Stimulated activated CD8-positive, alpha-beta memory T cell treated with anti-CD3 and anti-CD28 coated beads, Interleukin-2, amount 100 ng/mL, for 48 hours (primary cell): ENCODE measurements at places on chromosomes 4 and X.

DNA sequence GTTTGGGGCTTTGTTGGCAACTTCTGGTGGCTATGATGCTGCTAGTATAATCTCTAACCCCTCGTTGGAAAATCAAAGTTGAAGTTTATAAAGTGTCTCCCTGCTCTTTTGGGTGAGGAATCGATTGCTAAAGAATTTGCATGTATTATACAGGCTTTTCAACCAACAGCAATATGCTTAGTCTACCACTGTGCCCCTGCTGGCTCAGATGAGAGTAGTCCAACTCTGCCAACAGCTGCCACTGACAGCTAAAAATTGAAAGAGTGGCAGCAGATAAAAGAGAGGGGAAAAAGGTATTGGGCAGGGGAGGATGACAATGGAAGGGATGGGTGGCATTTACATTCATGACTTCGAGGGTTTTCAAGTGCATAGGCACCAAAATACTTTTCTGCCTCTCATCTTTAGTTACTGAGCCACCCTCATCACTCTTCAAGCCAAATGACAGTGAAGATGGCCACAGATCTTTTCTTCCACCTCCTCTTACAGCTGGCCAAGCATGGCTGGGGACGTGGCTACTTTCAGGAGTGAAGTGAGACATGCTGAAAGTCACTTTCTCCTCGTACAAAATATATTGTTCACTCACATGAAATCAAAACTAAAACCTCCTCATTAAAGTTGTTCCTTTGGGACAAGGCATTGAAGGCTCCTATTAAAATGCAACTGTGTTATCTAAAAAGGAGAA is 2.7 kb upstream of the GRIA3 start:
- DNase-seq: no peak

DNA sequence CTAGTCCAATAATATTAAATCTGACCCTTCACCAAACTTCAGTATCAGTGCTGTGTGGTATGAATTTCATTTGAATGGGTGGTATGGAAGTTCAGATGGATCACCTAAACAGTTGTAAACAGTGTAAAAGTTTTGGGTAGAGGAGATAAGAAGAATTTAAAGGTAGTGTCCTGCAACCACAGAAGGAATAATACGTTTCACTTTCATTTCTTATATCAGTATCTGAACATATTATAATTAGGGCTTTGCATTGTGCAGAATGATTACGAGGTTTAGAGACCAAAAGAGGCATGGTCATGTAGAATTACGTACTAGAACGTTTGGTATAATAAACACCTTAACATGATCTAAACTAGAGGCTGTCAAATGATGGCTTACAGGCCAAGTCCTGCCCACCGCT is 116.1 kb downstream of the PDLIM5 start:
- DNase-seq: no peak

GRCh38 chr4:173547889-173548288 is 17.9 kb upstream of the HAND2 start:
- no peak for DNase-seq

DNA sequence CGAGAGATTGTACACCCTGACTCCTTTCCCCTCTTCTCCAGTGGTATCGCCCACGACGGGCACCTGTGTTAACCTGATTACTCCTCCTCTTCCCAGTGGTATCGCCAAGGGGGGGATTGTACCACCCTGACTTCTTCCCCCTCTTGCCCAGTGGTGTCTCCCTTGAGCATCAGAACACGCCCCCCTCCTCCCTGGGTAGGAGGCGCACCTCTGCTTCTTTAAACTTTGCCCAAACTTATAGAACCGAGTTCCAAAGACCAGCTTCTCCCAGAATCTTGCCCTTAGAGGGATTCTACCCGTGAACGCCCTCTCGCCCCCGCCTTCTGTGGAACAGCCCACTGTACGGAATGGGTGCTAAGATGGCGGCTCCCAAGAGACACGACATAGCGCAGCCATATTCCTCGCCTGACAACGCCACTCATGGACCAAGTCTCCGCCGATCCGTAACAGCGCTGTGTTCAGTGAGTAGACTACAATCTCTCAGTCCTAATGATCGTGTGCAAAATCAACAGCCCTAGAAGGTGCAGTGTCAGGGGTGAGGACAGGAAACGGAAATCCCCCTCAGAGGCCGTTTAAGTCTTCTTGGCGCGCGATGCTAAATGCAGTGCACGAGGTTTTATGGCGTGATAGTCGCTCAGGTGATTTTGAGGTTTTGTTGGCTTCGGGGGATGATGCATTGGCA is 4.2 kb upstream of the ZNF157 start:
- peak; percentile 47 for DNase-seq

- no peak for DNase-seq
Measured at GRCh38 chr4:115515366-115515765, 401.9 kb upstream of the NDST4 start.

- DNase-seq: no peak
Measured at GRCh38 chrX:107008034-107008433, 8.0 kb upstream of the MORC4 start.

DNA sequence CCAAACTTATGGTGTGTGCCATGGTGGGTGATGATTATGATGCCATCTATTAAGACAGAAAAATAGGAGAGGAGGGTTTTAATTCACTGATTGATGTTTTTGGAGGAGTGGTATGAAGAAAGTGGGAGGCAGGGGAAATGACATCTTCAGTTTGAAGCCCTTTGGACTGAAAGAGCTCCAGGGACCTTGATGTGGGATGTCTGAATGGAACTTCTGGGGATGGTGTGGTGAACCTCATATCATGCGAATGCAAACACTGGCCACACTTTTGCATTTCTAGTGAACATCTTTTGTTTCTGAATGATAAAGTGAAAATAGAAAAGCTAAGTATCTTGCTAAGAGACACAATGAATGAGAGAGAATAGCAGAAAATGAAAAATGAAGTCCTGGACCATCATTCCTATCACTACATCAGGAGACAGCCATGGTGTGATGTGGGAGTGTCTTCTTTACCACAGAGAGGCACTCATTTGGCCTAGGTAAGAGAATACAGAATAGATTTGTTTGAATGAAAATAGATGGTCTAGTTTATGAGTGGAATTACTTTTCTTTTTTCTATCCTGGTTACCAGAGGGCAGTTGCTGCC is 123.5 kb downstream of the ZNF827 start:
- DNase-seq: no peak

DNA sequence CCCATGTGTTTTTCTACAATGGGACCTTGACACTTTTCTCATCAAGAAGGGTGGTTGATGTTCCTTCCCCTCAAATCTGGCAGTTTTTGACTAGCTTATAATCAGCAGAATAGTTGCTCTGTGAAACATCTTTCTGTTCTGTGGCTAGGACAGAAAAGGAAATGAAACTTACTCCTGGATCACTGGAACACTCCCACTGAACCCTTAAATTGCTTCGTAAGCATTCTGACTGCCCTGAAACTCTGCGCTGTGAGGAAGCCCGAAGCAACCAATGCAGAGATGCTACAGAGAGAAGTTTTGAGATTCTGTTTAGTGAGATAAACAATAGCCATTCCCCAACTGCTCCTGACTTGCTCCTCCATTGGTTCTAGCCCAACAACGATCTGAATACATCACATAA is 602.2 kb downstream of the CENPC start:
- DNase-seq: no peak

GRCh38 chr4:76752861-76753501 is 145.0 kb downstream of the SOWAHB start:
- no peak for DNase-seq

- no peak for DNase-seq
Measured at GRCh38 chr4:145352438-145353145, 129.1 kb upstream of the SMAD1 start.

DNA sequence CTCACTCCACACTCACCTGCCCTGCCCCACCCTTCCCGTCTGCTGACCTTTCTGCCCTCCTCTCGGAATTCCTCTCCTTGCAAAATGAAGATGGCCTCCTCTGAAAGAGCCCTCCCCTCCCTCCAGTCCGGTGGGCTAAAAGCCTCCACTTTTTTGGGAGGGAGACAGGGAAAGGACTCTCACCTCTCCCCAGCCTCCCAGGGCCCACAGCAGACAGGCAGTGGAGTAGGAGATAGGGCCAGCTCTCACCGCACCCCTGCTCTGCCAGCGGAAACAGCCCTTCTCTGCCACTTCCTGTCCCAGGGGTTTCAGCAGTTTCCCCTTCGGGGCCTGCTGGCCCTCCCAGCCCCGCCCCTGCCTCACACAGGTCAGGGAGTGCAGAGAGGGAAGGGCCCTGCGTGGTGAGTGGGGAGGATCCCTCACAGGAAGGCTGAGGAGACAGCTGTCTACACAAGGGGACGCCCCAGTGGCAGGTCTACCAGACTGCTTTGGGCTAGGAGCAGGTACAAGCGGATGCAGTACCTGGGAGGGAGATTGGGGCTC is 18.2 kb downstream of the ELF4 start:
- DNase-seq: peak; percentile 79
